ENCODE measurements at places on chromosomes 13 and 19.

- no peak for DNase-seq
These were observed 971.6 kb upstream of the MIR17HG start for GRCh38 chr13:90375851-90376250.

- no peak for DNase-seq
These were observed 340.8 kb downstream of the KLF5 start for GRCh38 chr13:73399347-73400216.

- no peak for DNase-seq
These were observed 32.1 kb downstream of the RDH8 start for GRCh38 chr19:10045371-10045770.

- no peak for DNase-seq
These were observed 6.3 kb upstream of the RXFP2 start for GRCh38 chr13:31733066-31733465.

GRCh38 chr13:43757266-43757665 is 29.5 kb downstream of the ENOX1 start:
- DNase-seq: no peak

All from esophagus squamous epithelium (tissue), 5 donors.